MCF 10A (cell line): ENCODE measurements at places on chromosomes 7 and 10. TPM values are rescaled to one million over a fixed set of nuclear protein-coding genes. Genes with fewer than 3 reads are reported as not detected.
A peak's percentile ranks its signal among the peaks of the same experiment; 100 is the strongest.

DNA sequence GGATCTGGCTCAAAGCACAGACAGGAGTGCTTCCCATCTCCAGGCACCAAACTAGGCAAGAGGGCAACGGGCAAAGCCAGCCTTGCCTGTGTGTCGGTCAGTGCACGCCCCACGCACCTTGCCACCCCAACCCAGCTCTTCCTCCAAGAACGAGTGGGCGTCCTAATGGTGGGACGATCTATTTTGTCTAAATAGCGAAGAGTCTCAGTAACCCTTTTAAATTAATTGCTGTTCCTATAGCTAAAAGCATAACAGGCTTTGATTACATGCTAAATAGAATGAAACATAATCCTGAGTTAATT, 12.2 kb downstream of the EN2 start:
- H3K4me3 ChIP-seq = no peak overlapping the region
- H3K27ac ChIP-seq = no peak overlapping the region
- peaks cover 5% of the 10 kb centered on the region for H3K4me1 ChIP-seq
- DNase-seq = no peak

The GBX1 gene
- not detected in 2 replicates for total RNA-seq

The TRIM50 gene
- total RNA-seq = not detected in 2 replicates

DNA sequence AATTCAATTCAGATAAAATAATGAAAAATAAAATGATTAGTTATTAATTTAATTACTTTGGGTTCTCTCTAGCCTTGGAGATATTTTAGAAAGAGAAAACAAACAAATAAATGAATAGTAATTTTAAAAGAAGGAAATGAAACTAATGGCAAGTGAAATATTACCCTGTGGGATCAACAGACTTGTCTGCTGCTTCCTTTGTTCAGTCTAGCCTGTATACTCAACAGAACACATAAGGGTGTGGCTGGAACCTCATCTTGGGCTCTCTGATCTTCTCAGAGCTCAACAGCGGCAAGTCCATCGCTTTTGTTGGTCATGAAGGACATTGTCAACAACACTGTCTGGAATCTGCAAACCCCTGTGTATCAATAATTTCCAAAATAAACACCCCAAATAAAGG, 904.9 kb downstream of the IPMK start:
- DNase-seq = no peak
- H3K4me3 ChIP-seq = no peak overlapping the region
- no peaks in the 10 kb centered on the region for H3K36me3 ChIP-seq
- H3K4me1 ChIP-seq = no peaks in the 10 kb centered on the region
- no peak overlapping the region for H3K27ac ChIP-seq
- peaks cover 15% of the 10 kb centered on the region for H3K27me3 ChIP-seq

- DNase-seq = peak; percentile 26
- no peaks in the 10 kb centered on the region for H3K36me3 ChIP-seq
- H3K27me3 ChIP-seq = no peaks in the 10 kb centered on the region
- H3K4me1 ChIP-seq = no peaks in the 10 kb centered on the region
- peak overlapping the region; percentile 64 for H3K4me3 ChIP-seq
These were observed 13.7 kb upstream of the KBTBD2 start for GRCh38 chr7:32905175-32905662.

The SLC29A3 gene
- total RNA-seq = 3.6 and 4.0 TPM in 2 replicates

The CYP26C1 gene
- total RNA-seq = 0.07 and 0.14 TPM in 2 replicates

DNA sequence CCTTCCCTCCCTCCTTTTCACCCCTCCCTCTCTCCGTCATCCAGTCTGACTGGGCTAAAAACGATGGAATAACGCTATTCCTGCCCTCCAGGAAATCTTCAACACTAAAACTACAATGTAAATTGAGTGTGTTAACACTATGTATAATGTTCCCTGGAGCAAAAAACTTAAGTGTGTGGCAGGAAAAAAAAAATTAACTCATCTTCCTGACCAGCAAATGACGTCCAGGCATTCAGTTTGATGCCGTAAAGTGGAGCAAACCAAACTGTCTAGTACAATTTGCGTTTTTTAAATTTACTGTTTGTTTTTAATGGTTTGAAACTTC, 545 bp upstream of the MTPN start:
- H3K36me3 ChIP-seq = peaks cover 11% of the 10 kb centered on the region

The ATP6V0A4 gene
- 0.40 and 0.64 TPM in 2 replicates for total RNA-seq

- DNase-seq = no peak
- no peaks in the 10 kb centered on the region for H3K36me3 ChIP-seq
- H3K27me3 ChIP-seq = no peaks in the 10 kb centered on the region
- H3K27ac ChIP-seq = no peak overlapping the region
- H3K4me3 ChIP-seq = no peak overlapping the region
- H3K4me1 ChIP-seq = no peaks in the 10 kb centered on the region
These were observed 655.0 kb upstream of the MGMT start for GRCh38 chr10:128812000-128812399.

The SPACDR gene
- total RNA-seq = 0.49 and 0.74 TPM in 2 replicates

The INTS1 gene
- 86.3 and 93.5 TPM in 2 replicates for total RNA-seq

GRCh38 chr7:41133690-41134299, 569.1 kb downstream of the INHBA start:
- H3K27ac ChIP-seq = no peak overlapping the region
- no peaks in the 10 kb centered on the region for H3K27me3 ChIP-seq
- no peak overlapping the region for H3K4me3 ChIP-seq
- DNase-seq = no peak
- peaks cover 6% of the 10 kb centered on the region for H3K4me1 ChIP-seq

The KCP gene
- total RNA-seq = 0.42 and 0.68 TPM in 2 replicates

GRCh38 chr7:8411103-8411502, 22.3 kb upstream of the NXPH1 start:
- H3K4me3 ChIP-seq = no peak overlapping the region
- H3K4me1 ChIP-seq = no peaks in the 10 kb centered on the region
- DNase-seq = no peak
- peaks cover 69% of the 10 kb centered on the region for H3K27me3 ChIP-seq
- H3K36me3 ChIP-seq = no peaks in the 10 kb centered on the region

GRCh38 chr10:17176091-17176490, 25.4 kb downstream of the TRDMT1 start:
- peaks cover 6% of the 10 kb centered on the region for H3K4me1 ChIP-seq
- H3K36me3 ChIP-seq = peaks cover 7% of the 10 kb centered on the region
- no peaks in the 10 kb centered on the region for H3K27me3 ChIP-seq

The ATRNL1 gene
- not detected in 2 replicates for total RNA-seq

DNA sequence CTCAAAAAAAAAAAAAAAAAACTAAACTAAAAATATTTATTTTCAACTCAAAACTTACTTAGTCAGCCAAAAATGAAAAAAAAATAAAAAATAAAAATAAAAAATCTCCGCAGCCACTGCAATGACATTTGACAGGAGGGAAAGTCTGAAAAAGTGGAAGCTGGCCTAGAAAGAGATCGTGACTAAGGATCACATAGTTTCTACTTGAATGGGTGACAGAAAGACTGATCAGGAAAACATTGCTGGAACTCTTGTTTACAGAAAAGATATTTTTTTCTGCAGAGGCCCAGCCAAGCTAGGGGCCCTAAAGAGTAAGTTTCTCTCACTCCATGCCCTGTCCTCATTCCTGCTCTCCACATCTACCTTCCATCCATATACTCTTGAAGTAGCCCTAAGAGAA, 92.8 kb upstream of the KCND2 start:
- no peak overlapping the region for H3K27ac ChIP-seq
- no peak overlapping the region for H3K4me3 ChIP-seq
- DNase-seq = no peak
- no peaks in the 10 kb centered on the region for H3K4me1 ChIP-seq
- H3K27me3 ChIP-seq = peaks cover 48% of the 10 kb centered on the region

The KLF14 gene
- total RNA-seq = not detected in 2 replicates

DNA sequence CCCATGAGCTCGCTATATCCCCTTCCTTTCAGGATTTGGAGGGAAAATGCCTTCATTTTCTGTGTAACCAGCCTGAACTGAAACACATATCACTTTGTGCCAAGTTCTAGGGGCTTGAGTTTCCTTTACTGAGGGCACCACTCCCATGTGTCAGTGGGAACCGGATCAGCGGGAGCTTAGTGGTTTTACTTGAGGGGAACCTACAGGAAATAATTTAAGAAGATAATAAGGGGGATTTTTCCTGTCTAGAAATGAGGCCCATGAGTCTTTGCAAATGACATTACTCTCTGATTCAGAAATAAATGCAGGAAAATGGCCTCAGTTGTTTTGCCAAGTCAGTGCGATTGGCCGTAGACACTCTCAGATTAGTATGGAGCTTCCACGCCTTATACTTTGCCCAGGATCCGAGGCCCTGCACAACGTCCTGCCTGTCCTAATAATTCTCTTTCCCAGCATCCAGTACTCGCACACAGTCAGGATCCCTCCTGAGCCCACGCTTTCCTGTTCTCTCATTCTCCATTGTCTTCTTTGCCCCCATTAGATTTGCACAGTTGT, 86.4 kb upstream of the LYZL1 start:
- no peaks in the 10 kb centered on the region for H3K4me1 ChIP-seq
- peaks cover 38% of the 10 kb centered on the region for H3K27me3 ChIP-seq
- DNase-seq = no peak
- H3K27ac ChIP-seq = no peak overlapping the region
- H3K4me3 ChIP-seq = no peak overlapping the region
- no peaks in the 10 kb centered on the region for H3K36me3 ChIP-seq

- DNase-seq = no peak
- peaks cover 28% of the 10 kb centered on the region for H3K27me3 ChIP-seq
- H3K4me1 ChIP-seq = peaks cover 6% of the 10 kb centered on the region
These were observed 64.1 kb downstream of the CTTNBP2 start for GRCh38 chr7:117808910-117809705.

DNA sequence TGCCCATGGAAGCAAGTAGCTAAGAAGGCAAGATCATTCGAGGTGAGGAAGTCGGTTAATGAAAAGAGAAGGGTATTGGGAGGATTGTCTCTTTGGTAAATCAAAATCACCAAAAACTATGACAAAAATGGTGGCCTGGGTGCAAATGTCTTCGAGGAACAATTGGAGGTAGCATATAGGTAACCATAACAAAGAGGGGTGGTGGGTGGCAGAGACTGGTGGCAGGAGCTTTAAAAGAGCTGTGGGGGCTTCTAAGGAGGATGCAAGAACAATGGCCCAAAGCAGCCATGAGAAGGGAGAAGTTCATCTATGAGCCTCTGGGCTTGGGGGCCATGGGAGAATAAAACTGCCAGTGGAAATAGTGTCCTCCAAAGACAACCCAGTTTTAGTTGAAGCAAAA, 172.2 kb upstream of the PDE1C start:
- no peak overlapping the region for H3K27ac ChIP-seq
- H3K36me3 ChIP-seq = no peaks in the 10 kb centered on the region
- DNase-seq = no peak
- no peaks in the 10 kb centered on the region for H3K4me1 ChIP-seq

- H3K4me1 ChIP-seq = peaks cover 7% of the 10 kb centered on the region
- no peak overlapping the region for H3K4me3 ChIP-seq
- DNase-seq = peak; percentile 80
These were observed 129.3 kb downstream of the PKD1L1 start for GRCh38 chr7:47818796-47819606.

DNA sequence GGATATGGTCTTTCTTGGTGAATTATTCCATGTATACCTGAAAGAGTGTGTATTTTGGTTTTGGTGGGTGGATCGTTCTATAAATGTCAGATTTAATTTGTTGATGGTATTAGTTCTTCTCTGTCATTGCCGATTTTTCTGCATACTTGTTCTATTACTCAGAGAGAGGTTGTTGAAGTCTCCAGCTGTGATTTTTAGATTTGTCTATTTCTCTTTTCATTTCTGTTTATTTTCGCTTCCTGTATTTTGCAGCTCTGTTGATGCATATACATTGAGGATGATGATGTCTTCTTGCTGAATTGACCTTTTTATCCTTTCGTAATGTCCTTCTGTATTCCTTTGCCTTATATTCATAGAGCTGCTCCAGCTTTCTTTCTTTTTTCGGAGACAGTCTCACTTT, 12.1 kb upstream of the BHLHA15 start:
- H3K4me1 ChIP-seq = no peaks in the 10 kb centered on the region
- peaks cover 12% of the 10 kb centered on the region for H3K36me3 ChIP-seq
- no peak overlapping the region for H3K4me3 ChIP-seq
- H3K27me3 ChIP-seq = no peaks in the 10 kb centered on the region

GRCh38 chr7:47443049-47443448, 138.9 kb downstream of the TNS3 start:
- H3K27ac ChIP-seq = no peak overlapping the region
- no peaks in the 10 kb centered on the region for H3K27me3 ChIP-seq
- no peak for DNase-seq
- peaks cover 39% of the 10 kb centered on the region for H3K4me1 ChIP-seq
- no peak overlapping the region for H3K4me3 ChIP-seq
- H3K36me3 ChIP-seq = peaks cover 26% of the 10 kb centered on the region

The SFTPA1 gene
- total RNA-seq = not detected in 2 replicates

GRCh38 chr7:28020302-28020940, 160.2 kb downstream of the JAZF1 start:
- no peak overlapping the region for H3K4me3 ChIP-seq
- peaks cover 5% of the 10 kb centered on the region for H3K36me3 ChIP-seq
- H3K27ac ChIP-seq = no peak overlapping the region

GRCh38 chr10:33335801-33336581, 1.5 kb upstream of the NRP1 start:
- H3K4me3 ChIP-seq = peak overlapping the region; percentile 94
- H3K36me3 ChIP-seq = no peaks in the 10 kb centered on the region
- H3K27ac ChIP-seq = peak overlapping the region; percentile 19
- peak; percentile 72 for DNase-seq
- peaks cover 25% of the 10 kb centered on the region for H3K4me1 ChIP-seq

GRCh38 chr7:46613551-46613950, 692.5 kb upstream of the IGFBP3 start:
- H3K27me3 ChIP-seq = no peaks in the 10 kb centered on the region
- H3K4me3 ChIP-seq = no peak overlapping the region
- H3K36me3 ChIP-seq = no peaks in the 10 kb centered on the region
- no peak for DNase-seq
- H3K27ac ChIP-seq = no peak overlapping the region

- H3K27me3 ChIP-seq = no peaks in the 10 kb centered on the region
- peaks cover 32% of the 10 kb centered on the region for H3K4me1 ChIP-seq
These were observed 85.8 kb downstream of the GSAP start for GRCh38 chr7:77330169-77330882.

The TMEM273 gene
- not detected in 2 replicates for total RNA-seq

DNA sequence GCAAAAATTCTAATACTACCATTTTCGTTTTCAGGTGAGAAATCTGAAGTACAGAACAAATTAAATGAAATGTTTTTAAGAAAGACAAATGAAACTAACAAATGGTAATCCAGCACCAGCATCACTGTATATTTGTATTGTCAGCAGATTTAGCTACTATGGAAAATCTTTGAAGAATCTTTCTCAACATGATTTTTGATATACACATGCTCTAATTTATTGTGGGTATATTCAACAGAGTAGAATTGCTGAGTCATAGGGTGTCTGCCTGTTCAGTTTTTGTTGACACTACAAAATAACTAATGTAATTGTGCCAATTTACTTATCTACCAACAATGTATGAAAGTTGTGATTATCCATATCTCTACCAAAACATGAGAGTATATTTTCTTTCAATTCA, 437.6 kb downstream of the PCDH15 start:
- H3K4me3 ChIP-seq = no peak overlapping the region
- no peaks in the 10 kb centered on the region for H3K27me3 ChIP-seq
- no peak overlapping the region for H3K27ac ChIP-seq
- H3K4me1 ChIP-seq = no peaks in the 10 kb centered on the region
- peak; percentile 3 for DNase-seq
- H3K36me3 ChIP-seq = no peaks in the 10 kb centered on the region
